ENCODE measurements at places on chromosomes 6 and 20. TPM values are rescaled to one million over a fixed set of nuclear protein-coding genes. Genes with fewer than 3 reads are reported as not detected.
A peak's percentile ranks its signal among the peaks of the same experiment; 100 is the strongest.

DNA sequence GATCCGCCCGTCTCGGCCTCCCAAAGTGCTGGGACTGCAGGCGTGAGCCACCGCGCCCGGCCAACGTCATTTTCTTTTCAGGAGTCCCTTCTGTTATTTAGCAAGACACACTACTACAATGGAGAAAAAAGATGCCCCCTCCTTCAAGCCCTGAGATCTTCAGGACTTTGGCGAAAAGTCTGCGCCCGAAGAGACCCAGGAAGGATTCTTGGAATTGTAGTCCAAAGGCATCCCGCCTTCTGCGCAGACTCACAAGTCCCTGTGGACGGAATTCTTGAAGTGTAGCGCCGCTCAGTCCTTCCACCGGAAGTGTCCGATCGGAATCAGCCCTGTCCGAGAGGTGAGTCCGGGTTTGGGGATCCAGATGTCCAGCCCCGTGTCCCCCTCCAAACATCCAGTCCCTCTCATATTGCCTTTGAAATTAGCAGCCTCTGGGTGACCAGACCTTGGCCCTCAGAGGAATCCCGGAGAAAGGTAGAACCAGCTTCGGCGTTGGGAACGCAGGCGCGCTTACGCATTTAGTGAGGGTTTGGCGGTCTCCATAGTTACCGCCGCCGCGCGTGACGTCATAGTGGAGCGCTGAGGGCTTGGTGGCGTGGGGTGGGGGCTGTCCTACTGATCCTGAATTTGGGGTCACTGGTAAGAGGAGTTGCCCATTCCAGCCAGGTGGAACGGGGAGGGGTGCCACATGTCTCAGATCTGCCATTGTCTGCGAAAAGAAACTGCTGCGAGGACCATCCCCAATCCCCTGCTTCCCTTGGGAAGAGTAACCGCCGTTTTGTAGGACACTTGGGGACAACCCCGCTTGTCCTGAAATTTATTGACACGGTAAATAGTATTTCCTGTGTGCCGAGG is 490 bp downstream of the ZNF165 start:
- H3K27ac ChIP-seq: peak overlapping the region; percentile 98
- peak; percentile 86 for DNase-seq
- H3K4me1 ChIP-seq: peaks cover 40% of the 10 kb centered on the region
- H3K4me3 ChIP-seq: peak overlapping the region; percentile 95

DNA sequence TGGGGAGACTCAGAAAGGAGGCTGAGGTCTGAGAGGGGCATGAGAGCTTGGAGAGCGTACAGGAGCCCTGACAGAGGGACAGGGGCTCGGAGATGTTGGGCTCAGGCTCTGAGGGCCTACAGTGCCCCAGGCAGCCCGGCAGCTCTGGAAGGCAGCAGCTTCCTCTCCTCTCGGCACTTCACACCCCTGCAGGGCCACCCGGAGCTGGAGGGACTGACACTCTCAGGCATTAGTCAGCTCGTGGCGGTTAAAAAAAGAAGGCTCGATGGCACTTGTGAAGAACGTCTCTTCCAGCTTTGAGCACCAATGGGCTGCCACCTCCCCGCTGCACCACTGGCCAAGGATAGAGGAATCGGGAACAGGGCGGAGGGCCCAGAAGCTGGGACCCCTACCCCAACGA is 62.6 kb upstream of the SIRPA start:
- H3K36me3 ChIP-seq: no peaks in the 10 kb centered on the region
- peaks cover 21% of the 10 kb centered on the region for H3K27me3 ChIP-seq
- H3K27ac ChIP-seq: no peak overlapping the region
- no peak overlapping the region for H3K4me3 ChIP-seq
- H3K4me1 ChIP-seq: no peaks in the 10 kb centered on the region

DNA sequence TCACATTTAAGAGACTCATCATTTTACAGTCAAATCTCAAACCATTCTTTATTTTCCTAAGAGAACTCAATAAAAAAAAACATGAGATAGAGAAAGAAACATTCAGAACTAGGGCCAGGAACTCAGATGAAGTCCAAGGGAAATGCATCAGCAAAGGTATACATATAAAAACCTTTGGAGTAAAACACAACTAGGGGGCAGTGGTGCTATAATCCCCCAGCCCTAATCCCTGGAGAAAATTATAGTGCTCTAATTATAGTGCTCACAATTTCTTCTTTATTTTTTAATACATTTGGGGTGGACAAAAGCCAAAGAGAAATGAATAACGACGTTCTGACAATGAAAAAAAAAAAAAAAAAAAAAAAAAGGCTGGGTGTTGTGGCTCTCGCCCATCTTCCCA is 100.6 kb upstream of the EMILIN3 start:
- no peak overlapping the region for H3K4me3 ChIP-seq
- H3K36me3 ChIP-seq: peaks cover 4% of the 10 kb centered on the region
- H3K4me1 ChIP-seq: peaks cover 10% of the 10 kb centered on the region
- no peak overlapping the region for H3K27ac ChIP-seq

Gene KCNK16
- not detected for total RNA-seq

Gene MDFI
- total RNA-seq: not detected
